ENCODE measurements at places on chromosomes 1 and 21.

DNA sequence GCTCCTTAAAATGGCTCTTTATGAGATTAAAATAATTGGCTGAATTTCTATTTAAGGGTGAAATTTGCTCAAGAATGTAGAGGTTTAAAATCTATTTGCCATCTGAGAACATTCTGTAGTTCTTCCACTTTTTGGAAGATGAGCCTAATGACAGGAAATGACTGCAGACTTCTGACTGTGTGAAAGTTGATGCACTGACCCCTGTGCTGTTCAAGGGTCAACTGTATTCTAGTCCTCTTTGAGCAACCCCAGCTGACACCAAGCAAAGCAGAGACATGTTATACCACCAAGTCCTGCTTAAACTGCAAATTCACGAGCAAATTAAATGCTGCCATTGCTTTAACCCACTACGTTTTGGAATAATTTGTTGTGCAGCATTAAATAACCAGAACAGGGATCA, 26.6 kb downstream of the DDAH1 start:
- DNase-seq: no peak

GRCh38 chr1:182337736-182338571, 53.6 kb downstream of the GLUL start:
- no peak for DNase-seq

GRCh38 chr21:19541602-19542001, 1138.0 kb upstream of the TMPRSS15 start:
- no peak for DNase-seq

DNA sequence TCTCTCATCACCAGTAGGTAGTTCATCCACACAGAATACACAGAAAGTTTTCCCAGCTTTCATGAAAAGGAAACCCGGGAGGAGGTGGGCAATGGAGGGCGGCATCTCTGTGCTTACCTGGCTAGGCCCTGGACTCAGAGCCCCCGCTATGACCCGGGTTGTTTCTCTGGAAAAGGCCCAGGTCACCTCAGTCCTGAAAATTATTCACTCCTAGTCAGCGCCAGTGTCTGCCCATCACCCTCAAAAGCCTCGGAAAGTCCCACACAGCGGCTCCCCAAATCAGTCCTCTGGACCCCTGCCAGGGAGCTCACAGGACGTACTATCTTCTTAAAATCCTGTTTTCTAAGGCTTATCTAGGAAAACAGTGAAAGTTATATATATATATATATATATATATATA, 51.2 kb downstream of the TCP10L start:
- DNase-seq: no peak
